Kidney capillary endothelial cell (primary cell): ENCODE measurements at places on chromosomes 7 and 10.

- DNase-seq = peak; percentile 60
Observed at GRCh38 chr7:100626530-100627237, 14.3 kb downstream of the MOSPD3 start.

DNA sequence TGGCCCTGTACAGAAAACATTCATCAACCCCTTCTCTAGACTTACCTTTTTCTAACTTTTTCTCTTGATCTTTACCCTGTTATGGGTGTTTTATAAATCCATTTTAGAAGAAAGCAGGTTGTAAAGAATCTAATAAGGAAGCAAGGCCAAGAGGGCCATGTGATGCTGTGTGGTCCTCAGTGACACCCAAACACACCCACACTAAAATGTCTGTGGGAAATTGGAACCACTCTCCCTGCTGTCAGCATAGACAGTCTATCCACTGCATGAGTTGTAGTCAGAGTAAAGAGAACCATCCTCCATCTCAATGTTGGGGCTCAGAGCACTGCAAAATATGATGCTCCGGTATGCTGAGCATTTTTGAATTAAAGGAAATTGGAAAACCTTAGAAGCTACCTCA is 235.5 kb downstream of the SKIDA1 start:
- no peak for DNase-seq

DNA sequence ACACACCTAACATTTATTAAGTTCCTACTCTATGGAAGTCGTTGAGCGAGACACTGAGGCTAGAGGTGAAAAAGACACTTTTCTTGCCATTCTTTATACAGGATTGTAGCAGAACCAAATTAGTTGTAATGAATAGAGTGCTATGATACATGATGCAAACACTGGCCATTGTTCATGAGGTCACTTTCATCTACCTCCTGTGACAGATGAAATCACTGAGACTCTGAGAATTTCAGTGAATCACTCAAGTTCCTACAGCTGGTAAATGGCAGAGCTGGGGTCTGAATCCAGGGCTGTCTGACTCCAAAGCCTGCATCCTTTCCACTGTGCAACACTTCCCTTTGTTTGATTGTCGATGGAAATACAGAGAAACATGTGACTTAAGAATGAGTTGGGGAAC is 657.6 kb downstream of the LRMDA start:
- peak; percentile 50 for DNase-seq

DNA sequence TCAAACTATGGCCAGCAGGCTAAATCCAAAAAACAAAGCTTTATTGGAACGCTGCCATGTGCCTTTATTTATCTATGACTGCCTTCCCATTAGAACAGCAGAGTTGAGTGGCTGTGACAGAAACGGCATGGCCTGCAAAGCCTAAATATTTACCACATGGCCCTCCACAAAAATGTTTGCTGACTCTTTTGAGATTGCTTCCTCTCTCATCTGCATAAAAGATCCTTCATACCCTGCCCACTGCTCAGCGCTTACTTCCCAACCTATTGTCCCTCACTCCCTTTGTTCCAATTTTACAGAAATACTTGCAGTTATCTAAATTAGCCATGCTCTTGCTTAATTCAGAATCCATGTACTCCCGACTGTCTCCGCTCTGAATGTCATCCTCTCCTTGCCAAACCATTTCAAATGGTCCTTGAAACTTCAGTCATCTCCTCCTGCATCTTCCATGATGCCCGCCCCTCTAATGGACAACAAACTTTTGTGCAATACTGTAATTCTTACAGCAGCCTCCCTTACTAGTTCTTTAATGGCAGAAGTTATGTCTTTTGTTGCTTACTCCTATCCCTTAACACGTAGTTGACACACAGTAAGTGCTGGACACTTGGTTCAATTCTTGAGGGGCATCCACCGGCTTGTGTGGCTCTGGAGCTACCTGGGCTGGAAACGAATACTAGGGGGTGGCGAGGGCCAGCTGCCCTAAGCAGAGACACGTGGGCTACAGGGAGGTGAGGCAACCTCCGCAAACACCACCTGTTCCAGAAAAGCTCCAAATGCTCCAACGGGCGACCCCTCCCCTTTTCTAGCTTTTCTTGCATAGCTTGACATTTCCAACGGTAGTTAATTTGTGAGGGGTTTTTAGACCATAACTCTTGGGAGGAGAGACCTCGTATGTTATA is 832 bp downstream of the XRCC2 start:
- peak; percentile 15 for DNase-seq

- DNase-seq = no peak
Observed at GRCh38 chr10:32556783-32557395, 110.9 kb downstream of the CCDC7 start.

DNA sequence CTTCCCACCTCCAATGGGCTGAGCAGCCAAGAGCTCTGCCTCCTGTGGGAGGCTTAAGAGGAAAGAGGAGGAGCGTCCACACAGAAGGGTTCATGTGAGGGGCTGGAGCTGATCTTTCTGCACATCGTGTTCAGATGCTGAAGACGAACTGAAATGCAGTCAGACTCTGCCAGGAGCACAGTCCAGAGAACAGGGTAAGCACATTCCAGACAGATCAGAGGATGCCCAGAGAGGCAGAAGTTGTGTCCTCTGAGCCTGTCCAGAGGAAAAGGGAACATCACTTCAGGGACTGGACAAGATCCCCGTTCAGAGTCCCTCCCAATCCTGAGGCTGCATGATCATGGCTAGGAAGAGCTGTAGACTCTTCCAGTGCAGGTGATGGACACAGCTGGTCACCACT is 72.9 kb downstream of the ITIH5 start:
- no peak for DNase-seq

GRCh38 chr10:5460468-5461202 is 38.7 kb downstream of the CALML5 start:
- DNase-seq = no peak

DNA sequence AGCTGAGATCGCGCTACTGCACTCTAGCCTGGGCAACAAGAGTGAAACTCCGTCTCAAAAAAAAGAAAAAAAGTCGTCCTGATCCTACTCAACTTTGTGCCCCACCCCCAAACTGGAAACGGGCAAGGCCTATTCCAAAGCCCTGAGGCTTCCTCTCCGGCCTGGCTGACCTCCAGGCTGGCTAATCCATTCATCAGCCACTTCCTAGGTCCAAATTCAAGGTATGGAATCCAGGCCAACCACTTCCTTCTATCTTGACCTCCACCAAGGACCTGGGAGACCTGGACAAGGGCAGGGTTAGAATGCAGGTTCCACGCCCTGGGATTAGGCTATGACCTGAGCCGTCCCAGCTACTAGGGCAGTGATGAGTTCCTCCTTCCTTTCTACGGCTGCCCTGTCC is 20.4 kb upstream of the EIF4H start:
- DNase-seq = no peak

DNA sequence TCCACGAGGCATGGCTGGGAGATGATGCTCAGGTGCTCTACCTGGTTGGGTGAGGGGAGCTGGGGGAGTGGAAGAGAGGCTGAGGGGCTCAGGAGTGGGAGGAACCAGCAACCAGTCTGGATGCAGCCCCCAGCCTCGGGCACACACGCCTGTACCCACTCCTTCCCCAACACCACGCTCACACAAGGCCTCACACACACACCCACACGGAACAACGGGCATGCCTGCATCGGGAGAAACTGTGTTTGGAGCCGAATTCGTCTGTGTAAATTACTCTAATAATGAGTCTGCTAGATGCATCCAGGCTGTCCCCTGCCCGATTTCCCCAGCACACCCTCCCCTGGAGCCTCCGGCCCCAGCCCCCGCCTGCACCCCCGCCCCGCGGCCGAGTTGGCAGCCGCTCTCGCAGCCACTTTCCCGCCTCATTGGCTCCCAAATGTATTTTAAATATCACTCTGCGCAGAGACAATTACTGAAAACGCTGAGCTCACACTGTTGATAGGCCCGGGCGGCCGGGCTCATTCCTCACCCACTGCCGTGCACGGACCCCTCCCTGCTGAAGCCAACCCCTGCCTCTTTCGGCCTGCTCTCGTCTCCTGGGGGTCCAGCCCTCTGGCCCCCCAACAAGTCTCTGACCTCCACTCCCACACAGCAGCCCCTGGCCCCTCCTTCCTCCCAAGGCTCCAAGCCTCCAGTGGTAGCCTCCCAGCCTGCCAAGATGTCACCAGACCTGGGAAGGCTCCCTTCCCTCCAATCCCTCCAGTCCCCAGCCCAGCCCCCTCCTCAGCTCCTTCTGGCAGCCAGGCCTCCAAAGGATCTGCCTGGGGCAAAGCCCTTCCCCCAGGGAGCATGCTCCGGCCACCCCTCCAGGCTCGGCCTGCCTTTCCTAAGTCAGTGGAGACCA is 11.1 kb downstream of the H2BK1 start:
- DNase-seq = no peak

- DNase-seq = peak; percentile 44
Observed at GRCh38 chr7:65239707-65240352, 133.8 kb upstream of the ZNF92 start.

- DNase-seq = no peak
Observed at GRCh38 chr7:73903321-73904218, 42.6 kb downstream of the TMEM270 start.

GRCh38 chr10:86108696-86109095 is 257.9 kb downstream of the GRID1 start:
- no peak for DNase-seq

GRCh38 chr10:21169271-21169670 is 272.2 kb upstream of the NEBL start:
- DNase-seq = no peak

DNA sequence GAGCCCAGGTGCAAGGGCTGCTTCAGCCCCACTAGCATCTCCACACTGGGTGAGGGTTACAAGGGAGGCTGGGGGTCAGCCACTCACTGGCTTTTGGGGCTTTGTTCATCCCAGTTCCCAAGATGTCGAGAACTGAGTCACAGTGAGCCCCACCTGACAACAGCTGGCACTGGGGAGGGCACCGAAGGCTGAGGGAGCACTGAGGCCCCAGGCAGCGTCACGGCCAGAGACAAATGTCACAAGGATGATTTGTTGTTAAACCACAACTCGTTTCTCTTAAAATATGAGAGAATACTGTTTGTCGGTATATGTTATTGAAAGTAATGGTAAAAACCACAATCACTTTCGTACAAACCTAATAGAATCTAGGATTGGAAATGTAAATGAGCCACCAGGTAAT is 219.9 kb downstream of the CELF2 start:
- DNase-seq = no peak

DNA sequence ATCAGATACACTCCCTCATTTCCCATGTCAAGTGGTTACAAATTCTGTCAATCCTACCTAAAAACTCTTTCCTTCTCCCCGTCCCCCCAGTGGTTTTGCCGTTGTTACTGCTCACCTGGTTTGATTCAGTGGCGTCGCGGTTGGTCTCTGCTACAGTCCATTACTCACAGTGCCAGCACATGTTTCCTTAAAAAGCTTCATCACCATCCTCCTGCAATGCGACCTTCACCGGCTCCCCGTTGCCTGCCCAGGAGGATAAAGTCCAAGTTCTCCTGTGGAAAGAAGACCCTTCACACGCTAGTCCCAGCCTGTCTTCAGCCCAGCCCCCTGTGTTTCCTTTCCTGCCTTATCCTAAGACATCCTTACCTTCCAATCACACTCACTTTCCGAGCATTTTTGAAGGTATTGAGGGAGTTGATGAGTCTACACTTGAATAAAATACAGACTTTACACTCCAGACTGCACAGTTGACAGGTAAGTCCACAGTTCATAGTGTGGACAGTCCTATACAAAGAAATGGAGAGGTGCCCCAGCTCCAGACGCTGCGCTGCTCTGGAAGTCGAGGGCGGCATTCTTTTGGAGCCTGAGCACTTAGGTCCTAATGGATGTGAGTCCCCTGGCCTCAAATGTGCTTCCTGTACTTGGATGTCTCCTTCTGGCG is 3.4 kb upstream of the LARP4B start:
- no peak for DNase-seq

DNA sequence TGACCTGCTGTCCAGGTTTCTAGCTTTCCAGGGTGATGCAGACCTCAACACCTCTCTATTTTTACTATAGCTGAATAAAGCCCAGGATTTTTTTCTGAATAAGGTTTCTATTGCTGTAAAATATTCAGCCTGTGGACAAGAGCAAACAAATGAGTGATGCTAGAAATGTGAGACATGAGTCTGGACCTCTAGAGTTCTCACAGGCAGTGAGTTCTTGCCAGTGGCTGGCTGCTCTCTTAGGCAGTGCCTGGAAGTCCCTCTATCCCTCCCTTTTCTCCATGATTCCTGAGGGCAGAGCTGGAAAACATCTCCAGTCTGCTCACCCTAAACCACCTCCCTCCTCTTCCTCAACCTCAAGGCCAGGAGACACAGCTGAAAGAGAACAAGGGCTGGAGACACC is 793.8 kb upstream of the IGFBP3 start:
- no peak for DNase-seq

DNA sequence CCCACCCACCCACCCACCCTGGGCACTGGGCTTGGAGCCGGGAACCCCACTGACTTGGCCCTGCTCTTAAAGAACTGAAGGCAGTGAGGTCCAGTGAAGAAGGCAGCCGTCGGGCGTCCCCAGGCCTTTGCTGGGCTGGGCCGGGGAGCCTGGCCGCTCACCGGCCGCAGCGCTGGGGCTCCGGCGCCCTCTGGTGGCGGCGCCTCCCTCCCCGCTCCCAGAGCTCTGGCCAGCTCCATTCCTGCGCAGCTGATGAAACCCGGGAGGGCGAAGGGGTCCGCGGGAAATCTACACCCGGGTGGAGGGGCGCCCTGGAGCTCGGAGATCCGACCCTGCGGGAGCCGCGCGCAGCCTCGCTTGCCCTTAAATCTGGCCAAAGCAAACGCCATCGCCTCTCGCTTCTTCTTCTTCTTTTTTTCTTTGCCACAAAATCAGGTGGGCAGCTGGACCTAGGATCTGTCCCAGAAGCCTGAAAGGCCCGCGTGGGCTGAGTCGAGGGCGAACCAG is 1.7 kb upstream of the CXCL12 start:
- peak; percentile 76 for DNase-seq

- DNase-seq = peak; percentile 5
Observed at GRCh38 chr10:128463991-128464760, 338.0 kb upstream of the MKI67 start.

DNA sequence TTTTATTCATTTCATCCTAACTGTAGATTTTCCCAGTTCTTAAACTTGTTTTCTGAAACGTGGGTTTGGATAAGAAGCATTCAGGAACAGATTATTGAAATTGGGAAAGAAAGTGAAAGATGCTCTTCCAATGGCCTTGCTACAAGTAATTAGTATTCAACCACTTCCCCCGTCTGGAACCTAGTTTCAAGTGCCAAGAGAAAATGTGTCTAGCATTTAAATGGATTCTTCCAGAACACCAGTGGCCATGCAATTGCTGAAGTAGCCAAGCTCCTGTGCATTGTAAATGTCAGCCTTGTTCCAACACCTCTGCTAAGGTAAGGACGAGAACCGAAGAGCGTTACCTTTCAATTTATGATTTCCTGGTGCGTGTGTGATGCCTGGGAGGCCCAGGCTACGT is 68.2 kb downstream of the PFKFB3 start:
- DNase-seq = no peak

- DNase-seq = no peak
Observed at GRCh38 chr10:84078771-84079170, 60.5 kb upstream of the GHITM start.

DNA sequence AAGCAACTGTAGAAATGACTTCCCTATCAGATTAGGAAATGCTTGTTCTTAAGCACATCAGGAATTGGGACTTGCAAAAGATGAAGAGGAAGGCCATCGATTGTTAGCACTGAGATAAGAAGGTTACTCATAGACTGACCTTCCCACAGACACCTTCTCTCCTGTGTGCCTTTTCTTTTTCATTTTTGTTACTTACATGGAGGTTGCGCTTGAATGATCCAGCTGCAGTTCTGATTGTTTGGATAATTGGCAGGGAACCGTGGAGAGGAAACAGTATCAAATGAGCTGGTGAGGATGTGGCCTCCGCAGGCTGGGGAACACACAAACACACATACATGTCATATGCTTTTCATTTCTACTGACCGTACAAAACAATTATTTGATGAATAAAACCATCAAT is 134.9 kb upstream of the RSU1 start:
- no peak for DNase-seq

- DNase-seq = no peak
Observed at GRCh38 chr10:865257-865656, 66.2 kb downstream of the LARP4B start.
